ENCODE measurements at places on chromosomes 3 and 15.
A peak's percentile ranks its signal among the peaks of the same experiment; 100 is the strongest.

DNA sequence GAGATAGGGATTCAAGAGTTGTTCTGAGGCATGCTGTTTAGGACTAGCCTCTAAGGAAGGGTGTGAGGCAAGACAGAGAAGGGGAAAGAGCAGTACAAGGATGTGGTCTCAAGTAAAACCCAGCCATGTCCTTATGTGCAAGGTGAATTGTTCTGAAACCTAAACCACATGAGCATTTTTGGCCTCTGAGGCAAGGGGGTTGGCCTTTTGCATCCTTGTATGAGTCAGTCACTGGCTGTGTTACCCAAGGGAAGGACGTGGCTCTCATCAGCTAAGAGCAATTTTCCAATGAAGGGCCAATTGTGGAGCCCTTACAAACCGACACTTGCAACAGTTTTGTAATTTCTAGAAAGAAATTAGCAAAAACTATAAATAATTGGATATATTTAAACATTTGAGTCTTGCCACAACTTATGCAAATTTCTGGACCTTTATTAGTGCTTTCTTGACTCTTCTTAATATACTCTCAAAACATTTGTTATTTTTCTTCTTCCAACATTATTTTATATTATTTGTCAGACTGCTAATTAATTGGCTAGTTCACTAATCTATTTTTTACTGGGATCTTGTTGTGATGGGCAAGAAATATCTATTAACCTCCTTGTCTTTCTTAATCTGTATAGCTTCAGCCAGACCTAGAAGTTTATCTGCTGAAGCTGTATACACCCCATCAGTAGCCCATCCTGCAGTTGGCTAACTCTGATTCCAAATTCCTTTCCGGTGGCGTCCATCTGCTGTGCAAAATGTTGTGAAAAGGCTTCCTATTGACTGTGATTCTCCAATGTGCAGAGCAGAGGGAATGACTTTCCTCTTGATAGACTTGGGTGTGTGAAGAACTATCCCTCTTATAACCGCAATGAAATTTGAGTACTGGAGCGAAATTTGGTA lies 97.7 kb upstream of the P2RY1 start:
- no peak for DNase-seq

DNA sequence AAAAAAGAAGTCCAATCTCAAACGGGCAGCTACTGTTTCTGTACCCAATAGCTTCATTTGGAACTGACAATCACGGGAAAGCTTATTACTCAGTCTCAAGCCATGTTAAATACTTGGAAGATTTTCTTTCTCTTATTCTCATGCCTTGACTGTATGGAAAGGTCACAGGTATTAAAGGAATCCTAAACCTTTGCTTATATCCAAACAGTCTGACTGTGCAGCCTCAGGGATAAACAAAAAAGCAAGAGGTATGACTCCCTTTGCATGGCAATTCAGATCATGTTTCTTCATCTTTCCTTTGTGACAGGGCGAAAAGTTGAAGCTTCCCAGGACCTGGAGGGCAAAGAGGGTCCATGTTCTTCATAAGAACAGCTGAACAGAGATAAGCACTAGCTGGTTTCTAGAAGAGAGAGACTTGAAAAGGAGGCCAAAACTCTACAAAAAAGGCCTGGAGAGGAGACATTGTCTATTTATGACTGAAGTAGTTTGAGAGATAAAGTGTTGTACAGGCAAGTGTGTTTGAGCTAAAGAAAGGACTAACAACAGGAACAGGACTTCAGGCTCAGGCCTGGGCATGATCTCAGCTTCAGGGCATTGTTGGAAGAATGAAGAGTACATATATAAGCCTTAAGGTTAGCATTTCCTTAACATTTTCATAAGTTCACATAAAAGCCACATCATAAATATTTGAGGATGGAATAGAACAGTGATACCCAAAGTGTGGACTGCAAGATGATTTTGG lies 231.0 kb upstream of the THRB start:
- DNase-seq, result no peak

DNA sequence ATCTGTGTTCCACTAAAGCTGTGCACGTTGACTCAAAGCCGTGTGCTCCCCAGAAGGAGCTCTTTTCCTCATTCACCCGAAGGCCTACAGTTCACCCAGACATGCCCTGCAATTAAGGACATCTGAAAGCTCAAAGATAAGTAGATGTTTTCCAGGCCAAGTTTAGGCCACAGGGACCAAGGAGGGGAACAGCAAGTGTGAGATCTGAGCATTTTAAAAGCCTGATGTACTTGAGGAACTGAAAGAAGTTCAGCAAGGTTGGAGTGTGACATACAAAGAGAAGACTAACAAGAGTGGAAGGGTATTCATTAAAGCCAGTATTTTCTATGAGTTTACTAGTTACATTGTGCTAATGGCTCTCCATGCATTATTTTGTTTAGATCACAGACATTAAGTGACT lies 68.0 kb downstream of the CASR start:
- no peak for DNase-seq

DNA sequence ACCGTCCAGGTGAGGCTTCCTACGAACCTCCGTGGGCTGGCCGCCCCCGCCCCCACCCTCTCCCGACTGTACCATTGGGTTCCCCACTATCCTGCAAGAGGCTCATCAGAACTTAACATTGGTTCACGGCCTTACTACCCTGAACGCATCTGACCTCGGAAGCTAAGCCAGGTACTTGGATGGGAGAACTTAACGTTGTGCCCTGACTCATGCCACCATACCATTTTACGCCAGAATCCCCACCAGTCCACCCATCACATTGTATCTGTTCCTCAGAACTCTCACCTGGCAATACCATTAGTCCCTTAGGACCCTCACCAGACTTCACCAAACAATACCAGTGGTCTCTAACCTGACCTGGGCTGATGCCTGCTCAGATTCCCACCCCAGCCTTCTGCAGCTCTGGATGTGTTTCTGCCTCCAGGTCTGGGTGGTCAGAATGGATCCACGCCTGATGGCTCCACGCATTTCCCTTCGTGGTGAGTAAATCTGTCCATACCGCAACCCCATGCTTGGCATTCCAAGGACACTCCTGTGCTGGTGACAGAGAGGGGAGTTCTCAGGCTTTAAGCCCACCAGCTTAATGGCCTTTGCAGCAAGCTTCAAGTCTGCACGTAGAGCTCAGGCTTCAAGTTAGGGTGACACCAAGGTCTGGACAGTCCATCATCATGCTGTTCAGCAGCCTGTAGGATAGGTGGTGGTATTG lies 562 bp downstream of the TCTA start:
- DNase-seq, result no peak

- DNase-seq, result no peak
Measured at GRCh38 chr3:53077476-53078220, 31.8 kb upstream of the SFMBT1 start.

- no peak for DNase-seq
Measured at GRCh38 chr15:50042775-50043174, 76.3 kb downstream of the ATP8B4 start.

- no peak for DNase-seq
Measured at GRCh38 chr15:85583923-85584390, 203.6 kb downstream of the AKAP13 start.

GRCh38 chr3:111314181-111314873 lies 227.7 kb upstream of the CD96 start:
- no peak for DNase-seq

DNA sequence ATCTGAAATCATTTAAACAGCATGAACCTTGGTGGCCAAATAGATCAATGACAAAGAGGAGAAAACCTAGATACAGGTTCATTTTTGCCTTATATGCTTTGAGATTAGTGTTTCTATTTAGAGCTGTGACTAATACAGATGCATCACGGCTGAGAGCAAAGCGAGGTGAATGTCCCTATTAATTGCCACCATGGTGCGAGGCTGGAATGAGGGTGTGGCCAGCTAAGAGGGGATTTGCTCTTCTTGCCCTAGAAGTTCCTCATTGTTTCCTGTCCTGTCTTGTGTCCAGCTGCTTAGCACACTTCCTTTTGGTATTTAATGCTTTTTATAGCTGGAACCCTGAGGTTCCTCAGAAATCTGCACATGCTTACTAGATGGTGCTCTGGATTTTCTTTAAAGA lies 339.1 kb upstream of the RGMA start:
- no peak for DNase-seq

DNA sequence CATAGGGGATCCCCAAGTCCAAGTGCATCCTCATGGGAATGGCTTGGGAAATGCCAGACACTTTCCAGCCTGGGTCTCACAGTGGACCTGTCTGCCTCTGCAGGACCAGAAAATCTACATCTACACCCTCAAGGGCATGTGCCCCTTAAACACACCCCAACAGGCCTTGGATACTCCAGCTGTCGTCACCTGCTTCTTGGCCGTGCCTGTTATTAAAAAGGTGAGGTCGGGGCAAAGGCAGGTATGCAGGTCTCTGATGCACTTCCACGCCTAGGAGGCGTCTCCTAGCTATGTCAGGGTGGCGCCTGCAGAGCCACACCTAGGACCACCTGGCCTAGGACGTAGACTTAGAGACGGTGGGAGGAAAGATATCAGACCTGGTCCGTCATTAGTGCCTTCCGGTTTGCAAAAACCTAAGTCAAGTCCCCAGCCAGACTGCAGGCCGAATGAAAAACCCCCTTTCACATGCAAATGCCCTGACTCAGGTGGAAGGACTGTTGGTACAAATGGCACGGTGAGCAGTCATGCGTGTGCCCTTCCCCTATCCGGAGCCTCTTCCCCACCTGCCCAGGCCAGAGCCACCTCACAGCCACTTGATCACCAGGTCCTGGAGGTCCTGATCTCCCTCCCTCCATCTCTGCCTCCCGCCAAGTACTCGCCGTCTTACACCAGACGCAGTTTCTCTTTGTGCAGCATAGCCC lies 143.5 kb downstream of the LRRK1 start:
- no peak for DNase-seq

DNA sequence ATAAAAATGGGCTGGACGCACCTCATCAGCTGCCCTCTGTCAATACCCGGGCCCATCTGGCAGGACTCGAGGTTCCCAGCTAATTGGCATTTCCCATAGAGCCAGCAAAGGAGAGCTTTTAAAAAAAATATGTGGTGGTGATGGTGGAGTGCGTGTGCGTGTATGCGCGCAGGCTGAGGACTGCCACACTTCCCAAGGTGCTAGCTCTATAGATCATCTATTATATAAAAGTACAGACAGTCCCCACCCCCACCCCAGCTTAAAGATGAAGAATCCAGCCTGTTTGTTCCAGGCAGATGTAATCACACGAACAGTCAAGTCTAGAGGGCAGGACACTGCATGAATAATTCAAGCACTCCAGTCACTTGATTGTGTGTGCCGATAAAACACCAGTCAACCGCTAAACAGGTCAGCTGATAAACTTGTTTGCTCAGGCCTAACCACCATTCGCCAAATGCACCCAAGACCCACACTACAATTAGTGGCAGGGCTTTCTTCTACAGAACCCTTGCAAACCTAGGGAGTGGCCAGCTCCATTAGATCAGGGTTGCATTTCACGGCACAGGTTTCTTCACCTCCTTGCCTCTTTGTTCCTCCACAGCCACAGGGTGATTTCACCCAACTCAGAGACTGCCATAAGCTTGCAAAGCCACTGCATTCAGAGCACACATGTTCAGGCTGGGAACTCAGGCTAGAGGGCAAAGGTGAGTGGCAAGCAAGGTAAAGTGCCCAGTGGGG lies 5.8 kb downstream of the TLE3 start:
- no peak for DNase-seq

GRCh38 chr3:188689101-188689574 lies 482.6 kb upstream of the TPRG1 start:
- DNase-seq, result no peak

DNA sequence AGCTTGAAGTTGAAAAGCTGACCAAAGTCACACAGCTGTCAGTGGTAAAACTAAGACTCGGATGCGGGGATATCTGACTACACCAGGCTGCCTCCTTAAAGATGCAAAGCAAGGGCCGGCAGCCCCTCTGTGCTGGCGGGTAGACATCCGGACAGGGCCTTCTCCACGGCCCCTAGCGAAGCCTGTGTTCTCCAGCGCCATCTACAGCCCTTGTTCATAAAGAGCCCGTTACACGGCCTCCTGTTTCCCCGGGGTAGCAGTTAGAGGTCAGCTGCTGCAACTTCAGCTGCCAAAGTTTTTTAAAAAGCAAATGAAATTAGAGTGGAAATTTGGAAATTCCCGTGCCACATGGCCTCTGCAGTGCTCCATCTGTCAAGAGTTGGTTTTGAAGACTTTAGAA lies 383.0 kb downstream of the TBL1XR1 start:
- peak; percentile 18 for DNase-seq

- DNase-seq, result no peak
Measured at GRCh38 chr3:135237371-135238143, 442.5 kb downstream of the EPHB1 start.

DNA sequence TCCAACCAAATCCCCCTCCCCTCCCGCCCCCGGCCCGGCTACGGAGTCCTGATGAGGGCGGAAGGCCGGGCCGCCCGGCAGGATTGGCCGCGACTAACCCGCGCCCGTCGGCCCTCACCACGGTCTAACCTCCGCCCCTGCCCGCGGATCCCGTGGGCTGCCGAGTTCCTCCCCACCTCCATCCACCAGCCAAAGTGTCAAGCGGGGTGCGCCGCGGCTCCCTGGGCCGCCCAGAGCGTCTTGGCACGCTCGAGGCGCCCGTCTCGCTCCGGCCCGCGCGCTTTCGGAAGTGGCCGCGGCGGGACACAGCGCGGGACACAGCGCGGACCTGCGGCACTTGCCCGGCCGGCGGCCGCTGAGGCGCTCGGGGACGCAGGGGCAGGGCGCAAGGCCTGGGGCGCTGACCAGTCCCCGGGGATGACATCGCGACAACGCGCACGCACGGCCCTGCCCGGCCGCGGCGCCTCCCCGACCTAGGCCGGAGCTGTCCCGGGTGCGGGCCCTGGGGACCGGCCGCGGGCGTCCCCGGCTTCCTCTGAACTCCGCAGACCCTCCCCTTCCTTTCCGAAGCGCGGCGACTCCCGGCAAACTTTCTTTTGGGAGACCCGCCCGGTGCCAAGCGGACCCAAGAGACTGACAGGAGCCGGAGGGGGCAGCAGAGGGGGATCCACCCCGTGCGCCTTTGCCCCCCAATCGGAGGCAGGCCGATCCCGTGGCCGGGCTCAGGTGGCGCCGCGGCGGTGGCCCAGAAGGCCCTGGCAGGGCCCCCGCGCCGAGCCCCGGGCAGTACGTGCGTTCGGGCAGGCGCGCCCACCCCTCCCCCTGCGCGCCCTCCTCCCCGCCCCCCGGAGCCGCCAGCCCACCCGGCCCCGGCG lies 112.8 kb upstream of the ICE2 start:
- DNase-seq, result no peak

DNA sequence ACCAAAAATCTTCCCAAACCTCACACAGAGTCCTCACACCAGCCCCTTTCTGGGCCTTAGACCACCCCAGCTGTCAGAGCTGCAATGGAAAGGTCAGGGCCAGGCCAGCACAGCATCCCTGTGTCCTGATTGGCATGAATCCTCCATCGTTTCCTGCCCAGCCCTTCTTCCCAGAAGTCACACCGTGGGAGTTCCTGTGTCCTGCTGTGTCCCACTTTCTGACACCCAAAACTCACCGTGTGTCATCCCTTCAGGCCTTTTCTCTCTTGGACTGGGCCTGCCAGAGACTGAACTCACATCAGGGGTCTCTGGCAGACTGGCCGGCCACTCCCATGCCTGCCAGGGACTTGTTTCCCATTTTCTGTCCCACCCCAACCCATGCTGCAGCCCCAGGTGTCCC lies 32.5 kb upstream of the CHRNB4 start:
- DNase-seq, result no peak

GRCh38 chr15:71195242-71195641 lies 80.0 kb downstream of the THSD4 start:
- DNase-seq, result no peak
